Brain microvascular endothelial cell (primary cell): ENCODE measurements at places on chromosomes 2 and 18.
A peak's percentile ranks its signal among the peaks of the same experiment; 100 is the strongest.

GRCh38 chr2:121475811-121476571, 54.7 kb upstream of the RNU4ATAC start:
- no peak for DNase-seq

- DNase-seq = peak; percentile 86
These were observed at the start of gene TNFAIP6 for GRCh38 chr2:151357359-151357758. Gene TNFAIP6, plus strand, starts transcription at chr2:151357592. Its CDS starts 75 bp downstream, at chr2:151357667.

DNA sequence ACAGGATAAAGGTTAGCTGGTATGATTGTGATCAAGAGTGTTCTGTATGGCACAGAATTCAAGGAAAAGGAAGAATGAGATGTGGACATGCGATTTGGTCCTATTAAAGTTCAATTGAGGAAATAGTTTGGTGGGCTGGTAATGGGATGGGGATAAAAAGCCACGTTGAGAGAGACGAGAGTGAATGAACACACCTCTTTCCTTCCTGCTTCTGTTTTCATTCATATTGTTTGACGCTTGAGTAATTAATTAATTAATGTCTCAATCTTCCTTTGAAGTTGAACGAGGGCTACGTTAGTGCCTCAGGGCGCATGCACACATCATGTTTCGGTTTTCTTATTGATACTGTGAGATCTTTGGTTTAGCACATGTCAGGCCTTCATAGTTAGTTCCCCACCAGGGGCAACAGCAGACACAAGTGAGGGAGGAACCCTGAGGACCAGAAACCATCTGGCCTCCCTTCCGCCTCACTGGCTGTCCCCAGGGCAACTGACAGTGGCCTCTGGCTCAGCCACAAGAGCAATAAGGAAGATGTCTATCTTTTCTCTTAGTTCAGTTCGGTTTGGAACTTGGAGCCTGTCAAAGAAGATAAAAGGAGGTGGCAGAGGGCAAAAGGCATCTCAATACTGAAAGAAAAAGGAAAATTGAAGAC, 116.0 kb downstream of the LIPG start:
- DNase-seq = no peak

- no peak for DNase-seq
These were observed 216.7 kb downstream of the TMEM163 start for GRCh38 chr2:134502104-134502503.
